Right ventricle myocardium inferior (tissue), 1 donor: ENCODE measurements at places on chromosomes 4 and X. TPM values are rescaled to one million over a fixed set of nuclear protein-coding genes. Genes with fewer than 3 reads are reported as not detected.

The DHX15 gene
- 53.9 TPM for total RNA-seq

The NUDT9 gene
- 30.2 TPM for total RNA-seq

DNA sequence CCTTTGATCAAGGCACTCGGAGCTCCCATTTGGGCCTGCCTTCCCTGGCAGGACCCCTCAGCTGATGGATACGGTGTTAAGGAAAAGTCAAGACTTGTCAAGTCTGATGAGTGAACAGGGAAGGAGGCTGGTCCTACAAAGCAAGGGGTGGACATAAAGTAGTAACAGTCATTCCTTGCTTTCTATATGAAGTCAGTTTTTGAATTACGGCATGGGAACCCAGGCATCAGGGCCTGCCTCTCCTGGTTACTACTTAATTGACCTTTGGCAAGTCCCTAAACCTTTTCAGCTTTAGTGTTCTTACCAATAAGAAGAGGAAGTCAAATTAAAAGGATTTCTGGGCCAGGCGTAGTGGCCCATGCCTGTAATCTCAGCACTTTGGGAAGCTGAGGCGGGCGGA, 7.0 kb downstream of the CHST7 start:
- DNase-seq: no peak

DNA sequence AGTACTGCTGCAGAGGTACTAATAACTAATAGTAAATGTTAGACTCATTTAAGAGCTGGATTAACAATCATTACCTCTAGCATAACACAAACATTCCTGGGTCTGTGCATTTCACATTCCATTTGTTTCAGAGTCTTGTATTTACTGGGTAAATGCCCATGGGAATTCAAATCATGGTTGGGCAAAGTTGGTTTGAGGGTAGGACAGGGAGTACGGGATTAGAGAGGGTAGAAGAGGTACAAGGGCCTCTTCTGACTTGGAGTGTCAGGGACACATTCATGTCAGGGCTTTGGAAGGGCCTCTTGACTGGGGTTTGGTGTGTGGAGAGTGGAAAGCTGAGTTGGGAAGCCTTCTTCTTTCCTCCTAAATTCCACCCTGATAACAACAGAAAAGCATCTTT, 65.9 kb downstream of the WWC2 start:
- DNase-seq: no peak

GRCh38 chrX:136423724-136424123, 64.0 kb upstream of the BRS3 start:
- DNase-seq: no peak

- no peak for DNase-seq
Observed at GRCh38 chrX:39850630-39851152, 247.1 kb downstream of the BCOR start.

DNA sequence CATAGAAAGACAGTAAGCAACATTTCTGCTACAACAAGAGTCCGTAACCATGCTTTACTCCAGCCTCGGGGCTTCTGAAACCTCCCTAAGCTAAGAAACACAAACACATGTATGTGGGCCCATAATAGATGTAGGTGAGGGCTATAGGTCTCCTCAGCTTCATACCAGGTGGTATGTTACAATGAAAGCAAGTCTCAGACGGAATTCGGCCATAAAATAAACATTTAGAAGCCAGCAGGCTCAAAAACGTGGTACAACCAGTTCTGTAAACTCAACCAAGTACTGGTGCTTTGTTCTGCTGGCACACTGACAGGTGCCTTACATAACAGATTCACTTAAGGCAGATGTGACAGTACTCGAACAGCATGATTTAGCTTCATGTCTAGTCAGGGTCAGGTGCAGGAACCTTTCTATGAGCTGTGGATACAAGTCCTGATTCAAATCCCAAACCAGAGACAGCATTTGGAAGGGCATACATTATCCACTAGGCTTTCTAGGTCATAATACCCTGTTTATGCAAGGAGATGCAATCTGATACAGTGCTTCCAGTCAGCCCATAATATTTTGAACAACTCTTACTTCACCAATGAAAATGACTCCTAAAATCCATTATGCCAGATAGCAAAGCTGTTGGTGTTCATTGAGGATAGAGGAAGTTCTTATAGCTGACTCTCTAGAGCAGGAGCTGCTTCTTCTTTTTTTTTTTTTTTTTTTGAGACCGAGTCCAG, 113.8 kb upstream of the ENPP6 start:
- no peak for DNase-seq

- no peak for DNase-seq
Observed at GRCh38 chrX:12877386-12877785, 10.5 kb downstream of the TLR7 start.
